Hepatic stellate cell (primary cell): ENCODE measurements at places on chromosomes 1 and 21.

GRCh38 chr1:162327144-162327787, 49.4 kb downstream of the SPATA46 start:
- no peak for DNase-seq

DNA sequence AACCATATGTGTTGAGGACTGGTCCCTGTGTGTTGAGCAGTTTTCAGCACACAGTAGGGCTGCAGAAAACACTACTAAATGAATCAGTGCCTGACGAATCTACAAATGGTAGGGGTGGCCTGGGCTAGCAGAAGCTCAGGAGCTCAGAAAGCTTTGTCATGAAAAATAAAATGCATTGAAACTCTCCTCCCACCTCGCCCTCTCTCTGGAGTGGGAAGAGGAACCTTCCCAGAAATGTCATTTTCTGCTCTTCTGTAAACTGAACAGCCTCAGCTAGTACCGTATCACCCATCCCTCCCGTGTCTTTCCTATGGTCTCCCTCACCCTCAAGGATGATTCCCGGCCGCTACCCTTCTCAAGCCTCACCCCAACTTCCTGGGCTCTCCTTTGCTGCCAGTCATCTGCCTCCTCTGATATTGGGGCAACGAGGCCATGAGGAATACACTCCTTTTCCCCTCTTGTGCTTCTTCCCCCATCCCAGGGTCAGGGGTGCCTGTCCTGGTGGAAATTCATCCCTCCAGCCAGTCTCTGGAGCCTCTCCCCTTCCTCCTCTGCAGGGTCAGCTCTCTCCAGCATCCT, 734.5 kb downstream of the PTPRU start:
- no peak for DNase-seq

DNA sequence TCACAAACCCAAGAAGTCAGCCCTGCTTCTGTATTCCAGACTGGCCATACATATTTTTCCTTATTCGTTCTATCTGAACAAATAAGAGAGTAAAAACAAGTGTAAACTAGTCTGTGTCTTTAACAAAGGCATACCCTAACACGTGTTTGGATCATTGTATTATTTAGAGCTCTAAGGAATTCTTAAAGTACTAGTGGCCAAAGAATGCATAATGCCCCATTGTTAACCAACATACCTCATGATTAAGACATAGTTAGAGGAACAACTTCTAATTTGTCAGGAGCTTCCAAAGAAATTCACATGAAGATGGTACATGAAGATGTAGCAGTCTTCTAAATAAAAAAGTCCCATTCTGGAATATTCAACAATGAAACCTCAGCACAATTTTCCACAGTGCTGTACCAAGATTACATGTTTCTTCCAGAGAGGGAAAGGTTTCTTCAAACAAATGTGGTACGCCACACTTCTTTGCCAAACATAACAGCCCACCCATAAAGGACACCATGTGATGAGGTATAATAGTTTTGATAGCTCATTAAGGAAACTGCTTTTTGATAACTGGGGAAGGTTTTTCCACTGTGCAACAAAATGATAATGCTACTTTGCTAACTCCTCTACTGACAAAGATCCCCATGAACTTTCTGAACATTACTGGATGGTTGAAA, 5.0 kb downstream of the PALMD start:
- no peak for DNase-seq

DNA sequence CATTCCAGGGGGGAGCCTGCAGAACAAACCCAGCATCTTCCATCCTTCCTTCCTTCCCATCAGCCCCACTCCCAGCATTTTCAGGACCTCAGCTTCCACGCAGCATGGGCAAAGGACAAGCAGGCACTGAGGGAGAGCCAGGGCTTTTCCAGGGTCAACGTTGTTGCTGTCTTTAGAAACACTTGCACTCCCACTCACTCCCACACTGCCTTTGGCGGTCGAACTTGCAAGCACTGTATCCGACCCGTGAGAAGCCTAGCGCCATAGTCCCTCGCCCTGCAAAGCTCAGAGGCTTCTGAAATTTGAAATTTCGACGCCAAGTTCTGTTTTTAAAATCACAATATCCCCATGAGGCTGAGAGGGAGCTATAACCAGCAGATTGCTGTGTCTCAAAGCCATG, 47.4 kb downstream of the KCNAB2 start:
- DNase-seq: no peak

GRCh38 chr1:50978144-50978851, 8.3 kb downstream of the CDKN2C start:
- peak; percentile 64 for DNase-seq

GRCh38 chr1:181151378-181152326, 63.2 kb downstream of the IER5 start:
- DNase-seq: no peak

DNA sequence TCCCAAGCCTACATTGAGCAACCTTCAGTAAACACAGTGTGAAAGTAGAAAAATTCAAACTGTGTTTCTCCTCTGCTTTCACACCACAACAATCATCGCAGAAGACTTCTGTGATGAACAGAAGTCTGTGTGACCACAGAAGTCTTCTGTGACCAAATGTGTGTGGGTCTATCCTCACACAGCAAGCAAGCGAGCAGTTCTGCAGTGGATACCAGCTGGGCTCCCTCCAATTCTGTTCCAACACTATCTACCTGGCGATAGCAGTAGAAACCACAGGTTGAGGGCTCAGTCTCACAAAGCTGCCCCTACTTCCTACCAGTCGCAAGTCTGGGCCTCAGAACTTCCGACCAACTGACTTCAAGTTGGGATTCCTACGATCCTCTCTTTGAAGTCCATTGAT, 21.0 kb upstream of the RAP1A start:
- DNase-seq: no peak
